ENCODE measurements at places on chromosomes 7 and 10. TPM values are rescaled to one million over a fixed set of nuclear protein-coding genes. Genes with fewer than 3 reads are reported as not detected.

Gene MYH16
- total RNA-seq, result 0.33 TPM

Gene TFPI2
- 620 TPM for total RNA-seq

Gene CAPZA2
- 158 TPM for total RNA-seq

Gene DRGX
- total RNA-seq, result not detected

Gene OR2A1
- total RNA-seq, result not detected

Gene ATP6V1F
- total RNA-seq, result 84.0 TPM

Gene COL1A2
- 1,878 TPM for total RNA-seq

Gene DYNC1I1
- total RNA-seq, result 2.1 TPM

Gene DNAH11
- total RNA-seq, result under 0.01 TPM

Gene RPEL1
- total RNA-seq, result under 0.01 TPM

Gene SKIDA1
- 1.1 TPM for total RNA-seq

Gene SRRT
- 60.2 TPM for total RNA-seq

Gene LIPJ
- not detected for total RNA-seq

Gene LIPN
- not detected for total RNA-seq

Gene SAMD9L
- total RNA-seq, result 15.4 TPM

Gene PPP1R3A
- not detected for total RNA-seq

Gene OPN4
- not detected for total RNA-seq

Gene MYL10
- total RNA-seq, result not detected

Gene CALHM2
- total RNA-seq, result 19.7 TPM

Gene CUBN
- total RNA-seq, result 0.87 TPM

Gene HGF
- total RNA-seq, result 101 TPM

Gene SPDYE2
- not detected for total RNA-seq

Gene ZP3
- 0.55 TPM for total RNA-seq

Gene RBP3
- total RNA-seq, result not detected

Gene PDE6C
- total RNA-seq, result not detected

Gene GHRHR
- not detected for total RNA-seq

Gene A1CF
- total RNA-seq, result not detected

Gene CPN1
- not detected for total RNA-seq

Gene NPFFR1
- total RNA-seq, result not detected

Gene C1GALT1
- total RNA-seq, result 52.0 TPM

Gene FHIP2A
- 27.7 TPM for total RNA-seq

Gene ADCYAP1R1
- total RNA-seq, result not detected

Gene CPA2
- total RNA-seq, result not detected

Gene BMPR1A
- 60.6 TPM for total RNA-seq

Gene TBRG4
- 64.7 TPM for total RNA-seq

Gene HTR5A
- not detected for total RNA-seq

Gene NUTM2A
- not detected for total RNA-seq

Gene NANOS1
- under 0.01 TPM for total RNA-seq

Gene ZNF804B
- total RNA-seq, result not detected

Gene NACAD
- 2.4 TPM for total RNA-seq

Gene SLC18A3
- not detected for total RNA-seq

Gene CLCN1
- not detected for total RNA-seq

Gene RNLS
- 10.2 TPM for total RNA-seq

Gene DNAAF5
- total RNA-seq, result 22.0 TPM

Gene LRRC18
- total RNA-seq, result not detected

Gene PTPN20
- total RNA-seq, result 1.2 TPM

Gene PRXL2A
- 14.9 TPM for total RNA-seq

Gene GPR85
- 8.6 TPM for total RNA-seq

Gene WNT2
- 3.6 TPM for total RNA-seq

Gene NPSR1
- total RNA-seq, result not detected

Gene ABCB4
- 0.44 TPM for total RNA-seq

Gene GLCCI1
- 9.7 TPM for total RNA-seq

Gene AKR1B15
- total RNA-seq, result not detected

Gene TLX1
- total RNA-seq, result not detected

Data from uterine smooth muscle cell (primary cell).